Spleen (tissue), 13 donors: ENCODE measurements at places on chromosomes 13 and 19.

DNA sequence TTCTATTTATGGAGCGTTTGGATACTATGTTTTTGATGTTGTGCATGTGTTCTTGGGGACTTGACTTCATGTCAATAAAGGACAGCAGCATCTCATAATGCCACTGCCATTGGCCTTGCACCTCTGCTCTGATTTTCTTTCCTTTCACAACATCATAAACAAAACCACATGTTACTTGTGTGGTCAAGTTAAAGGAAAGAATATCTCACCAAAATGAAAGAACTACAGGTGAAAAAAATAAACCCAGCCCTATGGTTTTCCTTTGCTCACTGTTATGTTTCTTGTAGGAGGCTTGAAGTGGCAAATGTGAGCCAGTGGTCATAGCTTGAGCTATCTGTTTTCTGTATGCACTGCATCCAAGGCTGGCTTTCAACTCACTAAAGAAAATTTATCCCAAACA lies 240.4 kb downstream of the KCNRG start:
- DNase-seq: no peak

GRCh38 chr19:41734585-41734984 lies 20.7 kb upstream of the CEACAM6 start:
- DNase-seq: no peak

GRCh38 chr19:4037301-4037949 lies 29.3 kb downstream of the ZBTB7A start:
- no peak for DNase-seq

GRCh38 chr19:15850385-15850784 lies 34.9 kb upstream of the OR10H1 start:
- no peak for DNase-seq

- DNase-seq: no peak
These were observed 22.0 kb downstream of the PLPP2 start for GRCh38 chr19:269241-269640.

GRCh38 chr19:1240925-1241324 lies 626 bp upstream of the ATP5F1D start:
- DNase-seq: no peak

DNA sequence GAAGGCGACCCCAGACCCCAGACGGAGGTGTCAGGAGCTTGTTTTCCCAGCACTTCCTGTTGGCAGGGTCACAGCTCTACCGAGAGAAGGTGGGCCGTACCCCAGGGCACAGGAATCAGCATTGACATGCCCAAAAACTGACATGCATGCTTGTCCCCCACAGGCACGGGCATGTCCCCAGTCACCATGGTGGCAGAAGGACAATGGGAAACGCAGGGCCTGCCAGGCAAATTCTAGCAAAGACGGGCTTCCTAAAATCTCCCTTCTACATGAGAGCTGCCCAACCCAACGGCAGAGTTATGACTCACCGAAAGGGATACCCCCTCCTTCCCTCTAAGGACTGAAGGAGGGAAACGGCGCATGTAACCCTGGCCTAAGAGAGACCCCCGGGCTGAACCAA lies 18.5 kb downstream of the TSHZ3 start:
- DNase-seq: no peak
